ENCODE measurements at places on chromosomes 2 and 18.

GRCh38 chr2:145751155-145751554 lies 1231.2 kb upstream of the ZEB2 start:
- DNase-seq = no peak

- no peak for DNase-seq
These were observed 638.8 kb upstream of the VRK2 start for GRCh38 chr2:57407772-57408201.

- no peak for DNase-seq
These were observed 98.2 kb upstream of the MAPRE2 start for GRCh38 chr18:34942975-34943374.

- no peak for DNase-seq
These were observed 9.0 kb downstream of the ENOSF1 start for GRCh38 chr18:703213-703967.

DNA sequence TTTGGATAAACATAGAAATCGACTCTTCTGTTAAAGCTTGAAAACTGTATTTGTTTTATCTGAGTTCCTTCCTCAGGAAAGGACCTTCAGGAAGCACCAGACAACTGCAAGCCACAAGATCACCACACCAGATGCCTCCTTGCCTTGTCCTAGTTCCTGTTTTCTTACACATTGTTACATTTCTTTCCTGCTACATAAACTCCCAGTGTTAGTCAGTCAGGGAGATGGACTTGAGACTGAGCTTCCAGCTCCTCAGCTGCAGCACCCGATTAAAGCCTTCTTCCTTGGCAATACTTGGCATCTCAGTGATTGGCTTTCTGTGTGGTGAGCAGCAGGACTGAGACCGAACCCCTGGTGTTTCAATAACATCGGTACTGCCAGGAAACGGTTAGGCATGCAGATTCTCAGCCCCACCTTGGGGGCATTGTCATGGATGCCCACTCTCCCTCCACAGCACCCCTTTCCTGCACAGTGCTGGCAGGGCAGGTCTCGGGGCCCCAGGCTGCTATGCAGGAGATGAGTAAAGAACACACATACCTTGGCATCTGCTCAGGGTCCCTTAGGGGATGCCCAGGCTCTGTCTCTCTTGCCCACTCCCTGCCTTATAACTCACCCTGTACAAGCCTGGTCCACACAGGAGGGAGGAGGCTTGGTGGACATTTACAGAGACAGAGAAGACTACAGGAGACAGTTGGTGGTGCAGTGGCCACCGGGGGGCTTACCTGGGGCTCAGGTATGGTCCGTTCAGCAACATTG lies 32.6 kb downstream of the ANKMY1 start:
- DNase-seq = no peak

DNA sequence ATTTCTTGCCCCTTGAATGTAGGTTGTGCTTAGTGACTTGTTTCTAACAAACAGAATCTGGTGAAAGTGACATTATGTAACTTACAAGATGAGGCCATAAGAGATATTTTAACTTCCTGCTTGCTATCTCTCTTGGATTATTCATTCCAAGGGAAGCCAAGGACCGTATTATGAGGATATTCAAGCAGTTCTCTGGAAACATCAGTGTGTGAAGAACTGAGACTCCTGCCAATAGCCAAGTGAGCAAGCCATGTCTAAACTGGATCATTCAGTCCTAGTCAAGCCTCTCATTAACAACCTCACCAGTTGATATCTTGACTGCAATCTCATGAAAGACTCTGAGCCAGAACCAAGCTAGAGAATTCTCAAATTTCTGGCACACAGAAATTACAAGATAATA lies 765.1 kb upstream of the SLC8A1 start:
- DNase-seq = no peak

DNA sequence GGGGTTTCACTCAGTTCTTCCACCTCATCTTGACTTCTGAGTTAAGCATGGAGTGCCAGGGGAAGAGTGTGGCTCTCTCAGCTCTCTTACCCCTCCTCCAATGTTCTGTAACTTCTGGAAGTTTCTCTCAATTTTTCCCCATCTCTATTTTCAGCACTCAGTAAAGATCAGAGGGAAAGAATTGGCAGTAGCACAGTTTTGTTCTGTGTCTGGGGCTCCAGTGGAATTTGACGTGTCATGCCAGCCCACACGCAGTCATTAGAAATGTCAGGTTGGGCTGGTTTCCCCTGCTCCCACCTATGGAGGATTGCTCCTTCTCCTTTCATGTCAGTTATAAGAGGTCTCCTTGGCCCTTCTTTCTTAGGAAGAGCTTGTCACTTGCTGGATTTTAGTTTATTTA lies 104.6 kb upstream of the COL3A1 start:
- DNase-seq = no peak

DNA sequence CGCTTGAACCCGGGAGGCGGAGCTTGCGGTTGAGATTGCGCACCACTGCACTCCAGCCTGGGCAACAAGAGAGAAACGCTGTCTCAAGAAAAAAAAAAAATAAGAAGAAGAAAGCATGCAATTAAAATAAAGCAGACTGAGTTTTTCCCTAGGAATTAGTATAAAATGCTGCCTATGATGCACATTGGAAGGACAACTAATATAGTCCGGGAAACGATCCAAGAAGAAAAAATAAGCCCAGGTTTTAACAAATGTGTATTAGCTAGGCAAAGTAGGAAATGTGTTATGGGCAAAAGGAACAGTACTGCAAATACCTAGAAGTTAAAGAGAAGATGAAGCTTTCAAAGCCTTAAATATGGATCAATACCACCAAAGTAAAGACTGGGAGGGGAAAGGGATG lies 64.0 kb downstream of the SPIRE1 start:
- DNase-seq = no peak

DNA sequence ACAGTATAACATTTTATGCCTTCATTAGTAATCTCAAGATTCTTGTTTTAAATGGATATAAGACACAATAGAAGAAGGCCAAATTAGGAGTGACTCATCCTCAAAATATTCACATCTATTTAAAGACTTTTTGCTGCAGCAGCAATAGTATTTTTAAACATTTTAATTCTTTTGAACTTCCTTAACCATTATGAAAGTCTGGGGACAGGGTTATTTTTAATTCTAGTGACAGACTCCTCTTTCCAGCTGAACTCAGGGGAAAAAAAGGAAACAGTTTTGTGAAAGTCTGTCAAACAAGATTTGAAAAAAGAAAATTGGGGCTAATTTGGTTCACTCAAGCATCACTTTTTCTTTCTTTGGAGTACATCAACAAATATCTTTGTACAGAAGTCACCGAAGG lies 541.8 kb downstream of the NUP35 start:
- no peak for DNase-seq

DNA sequence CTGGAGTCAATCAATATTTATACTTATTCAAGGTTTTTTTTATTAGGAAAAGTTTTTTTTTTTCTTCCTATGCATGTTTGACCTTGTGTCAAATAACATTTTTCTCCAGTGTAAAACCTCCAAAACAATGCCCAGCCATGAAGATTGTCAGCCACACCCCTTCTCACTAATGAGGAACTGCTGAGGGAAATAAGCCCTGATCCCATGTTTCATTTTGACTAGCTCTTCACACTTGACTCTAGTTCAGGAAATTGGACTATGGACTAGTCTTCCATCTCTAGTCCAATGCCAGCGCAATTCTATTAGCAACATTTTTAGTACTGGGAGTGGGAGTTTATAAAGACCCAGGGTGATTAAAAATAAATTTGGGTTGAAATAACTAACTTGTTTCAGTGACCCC lies 275.6 kb upstream of the CXCR4 start:
- no peak for DNase-seq

GRCh38 chr2:66414896-66415295 lies 20.0 kb upstream of the MEIS1 start:
- DNase-seq = no peak

GRCh38 chr2:142020368-142020767 lies 110.4 kb downstream of the LRP1B start:
- no peak for DNase-seq

GRCh38 chr18:3760741-3761140 lies 310.8 kb downstream of the TGIF1 start:
- no peak for DNase-seq

DNA sequence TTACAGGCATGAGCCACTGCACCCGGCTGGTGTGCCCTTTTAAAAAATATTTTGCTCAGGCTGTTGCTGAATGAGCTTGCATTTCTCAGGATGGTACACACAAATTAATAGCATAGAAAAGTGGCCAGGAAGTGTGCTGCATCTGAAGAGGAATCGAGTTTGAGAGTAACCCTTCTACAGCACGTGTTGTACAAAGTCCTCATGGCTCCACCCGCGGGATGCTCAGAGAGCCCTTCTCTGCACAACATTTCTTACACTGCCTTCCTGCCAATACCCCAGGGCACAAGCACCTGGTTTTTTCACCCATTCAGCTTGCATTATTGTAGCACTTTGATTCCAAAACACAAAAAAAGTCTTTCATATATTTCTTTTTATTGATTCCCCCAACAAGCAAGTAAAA lies 90.1 kb upstream of the NEDD4L start:
- DNase-seq = no peak

DNA sequence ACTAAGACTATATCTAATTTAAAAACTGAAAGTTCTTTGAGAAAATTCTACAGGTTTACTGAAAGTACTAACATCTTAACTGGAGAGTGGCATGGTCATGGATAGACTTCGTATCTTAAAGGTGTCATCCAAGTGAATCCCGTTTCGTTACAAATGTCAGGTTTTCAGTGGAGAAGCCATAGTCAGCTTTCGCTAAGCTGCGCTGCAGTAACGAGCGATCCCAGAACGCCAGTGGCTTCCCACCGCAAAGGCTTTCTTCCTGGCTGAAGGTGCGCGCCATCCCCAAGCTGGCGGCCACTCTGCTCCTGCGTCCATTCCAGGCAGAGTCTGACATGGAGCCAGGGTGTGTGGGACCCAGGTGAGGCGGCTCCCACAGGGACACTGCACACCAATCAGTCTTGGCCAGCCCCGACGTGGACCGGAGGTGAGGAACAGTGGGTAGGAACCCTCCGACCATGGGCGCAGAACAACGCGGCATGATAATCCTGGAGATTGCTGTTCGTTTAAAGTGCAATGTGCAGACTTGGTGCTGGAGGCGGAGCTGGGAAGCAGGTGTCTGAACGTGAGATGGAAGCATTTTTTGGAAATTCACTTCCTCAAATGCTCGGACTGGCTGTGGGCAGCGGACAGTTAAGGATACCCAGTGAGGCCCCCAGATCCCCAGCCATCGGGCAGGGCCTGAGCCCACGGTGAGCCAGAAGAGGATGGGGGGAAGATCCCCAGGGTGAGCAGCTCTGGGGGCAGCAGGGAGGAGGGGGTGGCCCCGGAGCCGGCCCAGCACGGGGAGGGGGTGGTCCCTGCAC lies 27.8 kb upstream of the KCNG2 start:
- no peak for DNase-seq

DNA sequence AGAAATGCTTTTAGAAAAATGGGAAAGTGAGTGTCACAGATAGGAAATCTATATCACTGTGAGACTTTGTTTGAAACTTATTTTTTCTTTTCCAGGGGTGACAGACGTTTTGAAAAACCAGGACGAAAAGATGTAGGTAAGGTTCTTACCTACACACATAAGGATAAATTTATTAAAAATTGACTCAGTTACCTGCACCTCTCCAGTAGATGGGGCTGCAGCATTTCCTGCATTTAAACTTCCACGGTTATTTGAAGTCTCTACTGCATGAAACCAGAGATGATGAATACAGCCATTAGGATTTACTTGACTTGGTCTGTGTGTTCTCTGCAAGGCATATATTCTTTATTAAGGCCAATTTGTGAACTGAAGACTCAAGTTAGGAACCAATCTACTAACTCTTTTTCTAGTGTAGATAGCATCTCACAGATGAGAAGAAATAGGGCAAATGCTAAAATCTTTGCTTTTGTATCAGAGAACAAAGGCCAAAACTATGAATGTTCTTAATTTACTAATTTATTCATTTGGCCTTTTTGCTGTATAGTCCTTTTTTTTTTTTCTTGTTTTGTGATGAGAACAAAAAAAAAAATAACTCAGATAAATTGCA lies 15.0 kb downstream of the KCNJ13 start:
- no peak for DNase-seq

- DNase-seq = no peak
These were observed 12.0 kb downstream of the NDUFAF7 start for GRCh38 chr2:37243435-37243834.

DNA sequence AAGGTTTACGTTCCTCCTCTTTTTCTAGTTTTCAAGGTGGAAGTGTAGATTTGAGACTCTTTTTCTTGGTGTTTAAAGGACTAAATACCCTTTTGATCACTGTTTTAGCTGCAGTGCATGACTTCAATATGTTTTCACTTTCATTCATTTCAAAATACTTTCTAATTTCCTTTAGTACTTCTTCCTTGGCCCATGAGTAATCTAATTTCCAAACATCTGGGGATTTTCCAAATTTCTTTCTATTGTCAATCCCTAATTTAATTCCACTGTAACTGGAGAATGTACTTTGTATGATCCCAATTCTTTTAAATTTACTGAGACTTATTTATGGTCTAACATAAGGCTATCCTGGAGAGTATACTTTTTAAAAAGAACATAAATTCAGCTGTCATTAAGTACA lies 3.8 kb upstream of the RHBDD1 start:
- DNase-seq = no peak

DNA sequence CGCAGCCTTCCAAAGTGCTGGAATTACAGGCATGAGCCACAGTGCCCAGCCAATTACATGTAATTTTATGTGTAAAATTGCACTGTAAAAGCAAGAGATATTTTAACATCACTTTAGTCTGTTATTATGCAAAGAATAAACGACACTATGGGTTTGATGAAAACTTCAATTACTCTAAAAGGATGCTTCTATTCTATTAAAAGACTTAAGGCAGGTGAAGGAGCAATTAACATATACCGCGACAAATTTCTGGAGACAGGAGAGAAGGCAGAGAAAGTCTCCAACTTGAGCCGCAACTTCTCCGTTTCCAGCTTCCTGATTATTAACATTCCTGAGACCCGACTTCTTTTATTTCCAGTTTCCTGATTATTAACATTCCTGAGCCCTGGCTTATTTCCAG lies 53.7 kb downstream of the FAM210A start:
- DNase-seq = no peak

- DNase-seq = no peak
These were observed 60.0 kb upstream of the OTOS start for GRCh38 chr2:240200230-240201051.

GRCh38 chr2:142180820-142181533 lies 50.2 kb upstream of the LRP1B start:
- no peak for DNase-seq

- no peak for DNase-seq
These were observed 18.9 kb downstream of the MRPL35 start for GRCh38 chr2:86218124-86218523.

DNA sequence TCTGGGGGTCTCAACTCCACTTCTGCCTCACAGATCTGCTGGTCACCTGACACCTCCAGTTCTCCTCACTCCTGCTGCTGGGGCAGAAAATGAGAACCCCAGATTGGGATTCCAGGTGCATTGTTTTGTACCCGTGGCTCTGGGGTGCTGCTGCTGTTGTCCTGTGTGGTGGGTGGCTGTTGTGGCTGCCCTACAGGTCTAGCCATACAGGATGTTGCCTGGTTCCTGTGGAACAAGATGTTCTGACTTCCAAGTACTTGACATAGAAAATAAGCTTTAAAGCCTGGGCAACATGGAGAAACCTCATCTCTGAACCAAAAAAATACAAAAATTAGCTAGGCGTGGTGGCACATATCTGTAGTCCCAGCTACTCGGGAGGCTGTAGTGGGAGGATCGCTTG lies 38.1 kb downstream of the CHRNA1 start:
- no peak for DNase-seq

GRCh38 chr2:236550290-236550689 lies 19.3 kb upstream of the ACKR3 start:
- no peak for DNase-seq

GRCh38 chr18:62894681-62895390 lies 179.5 kb downstream of the PHLPP1 start:
- no peak for DNase-seq

- no peak for DNase-seq
These were observed 7.6 kb upstream of the DSG2 start for GRCh38 chr18:31490387-31490786.
